H1 (cell line): ENCODE measurements at places on chromosomes 7 and 10.

GRCh38 chr7:64992971-64993370 is 2.1 kb upstream of the ZNF117 start:
- no peak for DNase-seq

DNA sequence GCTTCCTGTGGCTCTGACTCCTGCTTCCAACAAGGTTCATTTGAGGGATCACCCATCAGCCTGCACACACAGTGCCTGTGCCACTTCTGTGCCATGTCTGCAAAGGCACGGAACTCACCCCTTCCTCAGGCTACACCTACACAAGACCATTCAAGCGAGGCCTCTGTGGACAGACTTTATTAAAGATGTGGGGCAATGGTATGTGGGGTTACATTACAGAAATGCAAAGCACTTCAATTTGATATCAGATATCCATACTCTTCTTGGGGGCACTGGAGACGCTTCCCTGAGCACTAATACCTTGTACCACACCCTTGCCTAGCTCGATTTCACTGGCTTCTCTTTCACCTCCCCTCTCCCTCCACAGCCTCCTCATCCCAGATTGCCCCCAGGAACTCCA is 84.4 kb upstream of the FGL2 start:
- DNase-seq: no peak

DNA sequence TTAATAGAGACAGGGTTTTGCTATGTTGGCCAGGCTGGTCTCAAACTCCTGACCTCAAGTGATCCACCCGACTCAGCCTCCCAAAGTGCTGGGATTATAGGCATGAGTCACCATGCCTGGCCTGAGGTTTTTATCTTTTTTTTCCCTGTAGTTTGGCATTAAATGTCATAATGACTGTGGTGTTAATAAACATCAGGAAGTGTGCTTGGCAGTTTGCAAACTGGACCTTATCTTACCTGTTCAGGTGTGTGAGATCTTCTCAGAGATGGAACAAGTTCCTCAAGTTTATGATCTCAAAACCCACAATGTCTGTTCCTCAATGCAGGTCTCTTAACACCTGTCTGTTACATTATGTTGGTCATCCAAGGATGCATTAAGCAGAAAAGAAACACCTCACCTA is 80.0 kb downstream of the ARID5B start:
- no peak for DNase-seq

DNA sequence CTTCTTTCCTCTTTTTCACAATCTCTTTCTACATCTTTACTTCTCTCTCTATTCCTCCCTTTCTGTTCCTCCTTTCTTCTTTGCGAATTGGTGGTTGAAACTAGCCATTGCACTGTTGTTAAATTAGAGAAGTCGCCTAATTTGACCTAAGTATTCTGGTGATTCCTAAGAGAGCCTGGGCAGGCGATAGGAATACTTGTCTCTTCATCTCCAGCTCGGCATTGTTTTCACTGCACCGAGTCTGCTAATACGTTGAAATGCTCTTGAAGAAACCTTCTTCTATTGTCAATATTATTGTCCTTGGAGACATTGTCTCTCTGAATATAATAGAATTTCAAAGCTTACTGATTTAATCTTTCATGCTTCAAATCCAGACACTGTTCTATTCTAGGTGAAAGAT is 31.7 kb downstream of the KCND2 start:
- no peak for DNase-seq

DNA sequence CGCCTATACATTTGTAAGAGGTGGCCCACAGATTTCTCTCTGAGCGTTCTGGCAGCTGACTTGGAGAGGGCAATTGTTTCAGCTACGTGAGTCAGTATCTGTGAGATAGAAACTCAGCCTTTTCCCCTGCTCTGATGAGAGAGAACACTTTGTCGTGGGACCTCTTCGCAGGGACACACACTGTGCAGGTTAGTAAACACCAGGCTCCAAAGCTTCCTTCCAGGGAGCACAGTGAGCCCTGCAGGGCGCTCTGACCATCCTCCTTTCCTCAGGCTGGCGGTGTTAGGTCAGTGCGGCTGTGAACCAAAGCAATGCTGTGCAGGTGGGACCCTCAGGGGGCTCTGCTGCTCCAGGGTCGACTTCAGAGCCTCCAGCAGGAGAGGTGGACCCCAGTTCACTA is 152.2 kb upstream of the TCF7L2 start:
- peak; percentile 54 for DNase-seq

DNA sequence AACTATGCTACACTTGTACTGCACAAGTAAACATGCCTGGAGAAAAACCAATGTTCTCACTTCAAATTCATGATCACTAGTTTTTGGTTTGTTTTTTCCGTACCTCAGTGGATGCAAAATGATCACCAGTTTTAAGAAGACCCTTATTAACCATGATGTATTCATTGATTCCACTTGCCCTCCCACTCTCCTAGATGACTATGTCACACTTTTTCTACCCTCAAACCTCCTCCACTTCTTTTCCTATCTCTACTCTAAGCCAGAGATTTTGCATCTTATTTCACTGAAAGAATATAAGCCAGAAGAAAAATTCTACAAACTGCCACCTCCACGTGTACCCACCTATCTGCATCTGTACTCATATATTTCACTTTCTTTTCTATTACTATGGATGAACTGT is 186.2 kb upstream of the NAMPT start:
- no peak for DNase-seq

- no peak for DNase-seq
These were observed 99.6 kb downstream of the JAZF1 start for GRCh38 chr7:28081016-28081415.

GRCh38 chr7:4486907-4487306 is 195.2 kb upstream of the FOXK1 start:
- DNase-seq: no peak

GRCh38 chr10:87760195-87760905 is 57.7 kb downstream of the ATAD1 start:
- DNase-seq: no peak
